Amniotic epithelial cell (primary cell): ENCODE measurements at places on chromosomes 16 and 17.
A peak's percentile ranks its signal among the peaks of the same experiment; 100 is the strongest.

DNA sequence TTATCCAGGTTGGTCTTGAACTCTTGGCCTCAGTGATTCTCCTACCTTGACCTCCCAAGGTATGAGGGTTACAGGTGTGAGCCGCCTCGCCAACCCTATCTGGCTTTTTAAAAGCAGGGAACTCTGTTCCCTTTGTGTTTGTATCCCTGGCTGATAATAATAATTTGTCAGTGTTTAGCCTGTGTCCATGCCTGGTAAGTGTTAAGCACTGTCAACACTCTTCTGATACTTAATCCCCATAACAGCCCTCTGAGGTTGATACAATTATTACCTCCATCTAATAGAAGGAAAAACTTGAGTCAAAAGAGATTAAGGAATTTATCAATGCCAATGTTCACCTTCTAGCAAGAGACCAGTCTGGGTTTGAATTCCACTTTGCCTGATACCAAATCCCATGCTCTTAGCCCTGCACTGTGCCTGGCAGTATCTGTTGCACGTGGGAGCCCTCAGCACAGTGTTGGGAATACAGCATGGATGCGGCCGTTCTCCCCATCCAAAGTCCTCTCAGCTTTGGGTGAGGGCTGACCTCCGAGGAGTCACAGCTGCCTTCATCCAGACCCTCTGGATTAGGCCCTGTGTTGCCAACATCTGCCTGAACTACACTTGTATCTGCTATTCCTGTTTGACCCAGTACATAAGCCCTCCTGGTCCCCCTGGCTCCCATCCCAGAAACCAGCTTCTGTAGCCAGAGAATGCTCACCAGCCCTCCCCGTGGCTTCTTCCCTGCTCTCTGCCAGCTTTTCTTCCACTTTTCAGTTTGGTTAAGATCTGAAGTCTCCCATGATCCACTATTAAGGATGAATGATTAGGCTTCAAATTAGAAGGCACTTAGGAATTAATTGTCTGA is 335.6 kb upstream of the ASIC2 start:
- DNase-seq = no peak

DNA sequence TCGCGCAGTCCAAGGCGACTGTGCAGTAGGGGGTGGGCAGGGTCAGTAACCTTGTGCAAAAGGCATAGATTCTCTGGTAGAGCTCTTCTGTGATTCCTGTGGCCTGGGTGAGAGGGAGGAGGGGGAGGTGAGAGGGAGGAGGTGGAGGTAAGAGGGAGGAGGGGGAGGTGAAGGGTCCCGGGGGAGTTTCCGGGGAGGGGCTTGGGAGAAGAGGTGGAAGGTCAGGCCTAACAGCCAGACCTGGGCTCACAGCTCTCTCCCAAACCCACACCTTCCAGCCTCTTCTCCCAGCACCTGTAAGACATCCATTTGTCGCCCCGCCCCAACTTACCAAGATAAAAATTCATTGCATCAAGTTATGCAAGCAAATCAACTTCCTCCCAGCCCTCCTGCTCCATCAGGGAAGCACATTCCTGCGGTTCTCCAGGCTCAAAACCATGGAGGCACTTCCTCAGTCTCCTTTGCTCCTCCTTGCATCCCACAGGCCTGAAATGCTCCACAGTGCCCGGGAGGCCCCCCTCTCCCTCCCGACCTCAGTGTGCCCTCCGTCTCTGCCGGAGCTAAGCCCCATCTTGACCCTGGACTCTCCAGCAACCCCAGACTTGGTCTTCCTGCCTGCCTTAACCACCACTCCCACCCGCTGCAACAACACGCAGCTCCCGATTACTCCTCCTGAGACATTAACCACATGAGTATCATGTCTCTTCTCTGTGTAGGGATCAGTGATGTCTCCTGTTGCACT is 30.5 kb downstream of the PIK3R6 start:
- no peak for DNase-seq

DNA sequence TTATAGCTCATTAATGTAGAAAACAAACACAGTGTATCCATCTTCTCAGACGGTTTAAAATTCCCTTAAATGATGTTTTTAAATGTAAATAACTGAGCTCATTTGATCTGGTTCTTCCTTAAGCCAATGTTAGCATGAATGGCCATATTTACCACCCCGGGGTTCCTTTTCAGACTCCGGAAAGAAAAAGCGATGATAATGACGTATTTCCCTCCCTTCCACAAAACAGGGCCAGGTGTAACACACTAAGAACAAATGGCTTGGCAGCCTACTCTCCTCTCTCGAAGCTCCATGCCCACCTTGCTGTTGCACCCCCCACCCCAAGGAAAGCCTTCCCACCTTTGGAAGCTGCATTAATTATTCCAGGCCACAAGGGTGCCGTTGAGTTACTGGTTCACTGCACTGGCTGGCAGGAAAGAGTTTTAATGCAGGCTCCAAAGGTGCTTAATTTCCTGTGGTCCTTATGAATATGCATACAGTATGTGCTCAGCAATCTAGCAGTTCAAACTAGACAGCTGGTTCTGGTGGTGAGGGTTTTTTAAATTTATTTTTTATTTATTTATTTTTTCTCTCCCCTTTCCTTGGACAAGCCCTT is 378.9 kb downstream of the WWOX start:
- no peak for DNase-seq

- no peak for DNase-seq
Observed at GRCh38 chr16:79519448-79519847, 81.1 kb downstream of the MAF start.

DNA sequence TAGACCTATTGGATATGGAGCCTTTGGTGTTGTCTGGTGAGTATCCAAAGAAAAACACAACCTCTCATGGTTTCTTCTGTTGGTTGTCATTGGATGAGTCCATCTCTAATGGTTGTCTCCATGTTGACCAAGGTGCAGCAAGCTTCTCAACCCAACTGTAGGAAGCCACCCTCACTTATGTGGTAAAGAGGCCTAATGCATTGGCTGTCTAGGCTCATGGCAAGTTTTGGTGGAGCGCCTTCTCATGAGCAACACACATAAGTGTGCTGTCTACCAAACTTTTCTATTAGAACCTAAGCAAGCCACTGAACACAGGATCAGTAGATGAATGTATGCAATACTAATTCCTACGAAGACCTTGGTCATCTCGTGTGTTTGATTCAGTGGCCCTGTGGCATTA is 819 bp downstream of the NLK start:
- no peak for DNase-seq

DNA sequence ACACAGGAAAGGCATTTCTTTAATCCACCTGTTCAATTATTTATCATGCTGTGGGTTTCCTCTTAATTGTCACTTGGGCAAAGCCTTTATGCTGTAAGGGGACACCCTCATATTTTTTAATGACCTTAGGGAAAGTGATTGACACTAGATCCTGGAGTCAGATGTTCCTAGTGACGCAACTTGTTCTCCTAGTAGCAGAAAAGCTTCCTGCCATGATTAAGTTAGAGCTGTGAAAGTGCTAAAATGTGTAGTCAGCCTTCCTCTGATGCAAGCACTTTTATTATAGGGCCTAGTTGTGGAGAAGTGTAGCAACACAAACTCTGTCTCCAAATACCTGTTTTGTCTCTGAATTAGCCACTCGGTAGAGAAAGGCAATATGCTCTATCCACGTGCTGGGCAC is 12.3 kb downstream of the TMEM100 start:
- DNase-seq = peak; percentile 77
